ENCODE measurements at places on chromosomes 12 and 14.

- H3K36me3 ChIP-seq = no peaks in the 10 kb centered on the region
- no peaks in the 10 kb centered on the region for H3K27me3 ChIP-seq
- H3K4me1 ChIP-seq = no peaks in the 10 kb centered on the region
- no peak overlapping the region for H3K27ac ChIP-seq
Measured at GRCh38 chr14:33404054-33404453, 465.4 kb downstream of the NPAS3 start.

GRCh38 chr12:1796515-1797010, 23.8 kb upstream of the LRTM2 start:
- H3K4me1 ChIP-seq = no peaks in the 10 kb centered on the region
- peaks cover 4% of the 10 kb centered on the region for H3K27me3 ChIP-seq
- H3K4me3 ChIP-seq = peak overlapping the region; percentile 81
- no peaks in the 10 kb centered on the region for H3K36me3 ChIP-seq
- DNase-seq = peak; percentile 27

DNA sequence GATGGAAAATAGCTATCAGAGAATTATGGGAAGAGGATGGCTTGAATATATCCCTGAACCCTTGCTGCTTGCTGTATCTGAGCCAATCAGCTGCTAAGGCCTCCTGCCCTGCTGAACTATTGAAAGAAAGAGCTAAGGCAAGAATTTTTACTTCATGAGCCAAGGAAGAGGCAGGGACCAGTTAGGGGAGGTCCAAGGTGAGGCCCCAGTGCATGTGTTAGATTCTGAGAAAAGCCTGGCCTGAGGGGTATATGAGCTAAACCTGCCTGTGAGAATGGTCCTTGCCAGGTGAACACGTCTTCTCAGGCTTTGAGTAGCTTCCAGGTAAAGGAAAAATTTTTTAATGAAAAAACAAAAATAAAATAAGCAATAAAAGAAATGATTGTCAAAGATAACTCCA, 218.0 kb downstream of the SYT1 start:
- H3K4me1 ChIP-seq = peaks cover 39% of the 10 kb centered on the region
- no peak for DNase-seq
- H3K36me3 ChIP-seq = no peaks in the 10 kb centered on the region
- H3K27me3 ChIP-seq = no peaks in the 10 kb centered on the region
- H3K4me3 ChIP-seq = no peak overlapping the region

GRCh38 chr12:51821440-51822260, 26.9 kb downstream of the FIGNL2 start:
- H3K4me1 ChIP-seq = no peaks in the 10 kb centered on the region
- DNase-seq = no peak
- no peak overlapping the region for H3K4me3 ChIP-seq
- peaks cover 60% of the 10 kb centered on the region for H3K27me3 ChIP-seq

GRCh38 chr12:109160873-109161272, 44.5 kb downstream of the ACACB start:
- H3K4me1 ChIP-seq = peaks cover under 1% of the 10 kb centered on the region

- no peak overlapping the region for H3K27ac ChIP-seq
- DNase-seq = no peak
- no peaks in the 10 kb centered on the region for H3K36me3 ChIP-seq
- H3K4me3 ChIP-seq = no peak overlapping the region
Measured at GRCh38 chr12:70982991-70983390, 62.5 kb upstream of the PTPRR start.

DNA sequence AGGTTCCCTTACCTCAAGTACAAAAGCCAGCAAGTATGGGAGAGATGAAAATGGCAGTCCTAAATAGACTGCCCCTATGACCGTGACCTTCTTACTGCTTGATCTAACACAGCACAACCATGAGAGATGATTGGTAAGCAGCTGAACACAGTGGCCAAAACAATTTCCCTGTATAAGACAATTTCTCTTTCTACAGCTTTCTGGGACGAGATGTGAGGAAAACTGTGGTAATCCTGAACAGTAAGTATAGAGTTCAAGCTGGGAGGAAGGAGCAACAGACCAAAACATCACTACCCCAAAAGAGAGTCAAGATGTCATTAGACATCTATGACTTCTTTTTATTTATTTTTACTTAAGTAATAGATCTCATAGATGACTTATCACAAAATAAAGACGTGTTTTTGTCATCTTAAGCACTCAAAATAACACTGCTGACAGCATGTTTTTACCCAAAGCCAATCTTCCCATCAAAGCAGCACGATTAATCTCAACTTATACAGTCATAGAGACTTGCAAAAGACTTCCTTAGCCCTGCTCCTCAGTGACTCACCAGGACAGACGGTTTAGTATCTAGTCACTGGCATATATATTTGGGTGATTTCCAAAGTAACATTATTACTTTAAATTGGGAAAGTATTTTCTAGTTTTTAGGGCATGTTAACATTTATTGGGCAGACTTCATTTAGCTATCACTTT, 3.7 kb downstream of the TMEM52B start:
- H3K4me1 ChIP-seq = no peaks in the 10 kb centered on the region
- no peak for DNase-seq
- no peaks in the 10 kb centered on the region for H3K27me3 ChIP-seq
- H3K4me3 ChIP-seq = no peak overlapping the region
- no peak overlapping the region for H3K27ac ChIP-seq

DNA sequence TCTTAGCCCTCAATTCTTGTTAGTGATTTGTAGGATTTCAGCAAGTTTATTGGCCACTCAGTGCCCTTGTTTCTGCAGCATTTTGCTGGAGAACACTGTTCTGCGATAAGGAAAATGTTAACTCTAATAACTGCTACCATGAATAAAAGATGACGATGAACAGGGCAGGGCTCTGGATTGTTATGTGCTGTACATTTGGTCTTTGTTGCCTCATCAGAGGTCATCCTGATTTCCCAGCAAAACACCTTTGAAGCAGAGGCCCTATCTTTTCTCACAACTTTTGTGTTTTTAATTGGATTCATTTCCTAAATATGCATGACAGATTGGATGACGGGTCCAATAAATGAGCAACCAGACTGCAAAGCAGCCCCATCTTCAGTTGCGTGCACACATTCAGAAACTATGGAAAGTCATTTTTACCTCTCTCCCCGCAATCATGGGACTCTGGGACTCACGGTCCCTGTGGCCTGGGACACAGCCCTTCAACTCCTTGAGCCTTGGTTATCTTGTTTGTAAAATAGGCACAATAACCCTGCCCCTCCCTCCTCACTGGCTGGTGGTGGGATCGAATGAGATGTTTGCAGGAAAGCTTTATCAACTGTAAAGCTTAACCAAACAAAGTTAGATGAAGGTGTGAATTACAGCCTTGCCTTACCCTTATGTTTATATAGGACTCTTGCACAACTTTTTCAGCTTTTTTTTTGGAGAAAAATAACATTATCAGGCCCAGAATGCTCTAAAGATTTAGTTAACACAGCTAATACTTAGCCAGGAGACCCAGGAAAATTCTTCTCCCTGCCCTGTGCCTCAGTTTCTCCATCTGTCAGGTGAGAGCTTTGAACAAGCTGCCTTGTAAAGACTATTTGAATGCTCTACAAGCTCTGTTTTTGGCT, 45.4 kb downstream of the RPH3A start:
- no peak for DNase-seq
- H3K36me3 ChIP-seq = no peaks in the 10 kb centered on the region
- no peaks in the 10 kb centered on the region for H3K4me1 ChIP-seq
- H3K4me3 ChIP-seq = no peak overlapping the region
- H3K27ac ChIP-seq = no peak overlapping the region
- no peaks in the 10 kb centered on the region for H3K27me3 ChIP-seq

GRCh38 chr14:100286484-100287191, 19.6 kb downstream of the SLC25A29 start:
- DNase-seq = no peak
- no peak overlapping the region for H3K4me3 ChIP-seq
- no peaks in the 10 kb centered on the region for H3K27me3 ChIP-seq

DNA sequence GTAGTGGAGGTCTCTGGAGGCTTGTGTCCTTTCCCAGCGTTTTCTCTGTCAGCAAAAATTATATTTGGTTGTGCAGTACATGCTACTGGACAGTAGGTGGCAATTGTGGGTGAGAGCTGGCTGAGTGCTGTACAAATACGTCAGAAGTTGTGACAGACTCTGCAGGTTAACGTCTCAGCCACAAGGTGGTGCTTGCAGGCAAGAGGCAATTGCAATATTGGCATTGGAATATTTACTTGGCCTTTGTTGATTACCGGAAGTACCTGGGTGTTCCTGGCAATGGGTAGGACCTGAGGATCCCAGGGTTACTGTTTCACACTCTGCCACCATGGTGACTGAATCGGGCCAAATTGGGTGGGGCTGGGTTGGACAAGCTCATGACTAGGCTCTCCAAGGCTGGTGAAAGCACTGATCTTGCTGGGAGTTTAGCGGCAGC, 333.9 kb upstream of the LMO3 start:
- H3K27me3 ChIP-seq = no peaks in the 10 kb centered on the region
- DNase-seq = peak; percentile 79
- no peaks in the 10 kb centered on the region for H3K4me1 ChIP-seq
- H3K27ac ChIP-seq = no peak overlapping the region

- no peak overlapping the region for H3K4me3 ChIP-seq
- H3K4me1 ChIP-seq = no peaks in the 10 kb centered on the region
- no peaks in the 10 kb centered on the region for H3K27me3 ChIP-seq
- H3K27ac ChIP-seq = no peak overlapping the region
Measured at GRCh38 chr12:77591959-77592743, 238.5 kb upstream of the NAV3 start.

DNA sequence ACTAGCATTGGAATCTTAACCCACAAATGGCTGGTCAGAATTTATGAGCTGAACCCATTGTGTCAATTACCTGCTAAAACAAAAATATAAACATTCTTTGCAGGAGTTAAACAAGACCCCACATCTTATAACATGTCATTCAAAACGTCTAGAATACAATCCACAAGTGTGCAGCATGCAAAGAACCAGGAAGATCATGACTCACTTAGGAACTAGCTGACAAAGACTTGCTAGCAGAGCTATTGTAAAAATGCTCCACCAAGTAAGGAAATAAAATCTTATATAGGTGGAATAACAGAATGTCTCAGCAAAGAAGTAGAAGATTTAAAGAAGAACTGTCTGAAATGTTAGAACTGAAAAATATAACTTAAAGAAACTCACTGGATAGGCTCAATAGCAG, 26.5 kb upstream of the POC1B start:
- no peak for DNase-seq
- H3K36me3 ChIP-seq = no peaks in the 10 kb centered on the region
- H3K27ac ChIP-seq = no peak overlapping the region

GRCh38 chr14:103889313-103890051, 38.8 kb upstream of the TDRD9 start:
- no peaks in the 10 kb centered on the region for H3K4me1 ChIP-seq
- no peak overlapping the region for H3K4me3 ChIP-seq
- no peak overlapping the region for H3K27ac ChIP-seq
- no peak for DNase-seq
- H3K36me3 ChIP-seq = no peaks in the 10 kb centered on the region

GRCh38 chr12:119178544-119179334, at the start of gene HSPB8:
HSPB8 (plus strand) TSS chr12:119178931; CDS start chr12:119179313, 382 bp downstream.
- H3K4me3 ChIP-seq = no peak within 1 kb of the TSS
- no peaks in the 10 kb centered on the region for H3K36me3 ChIP-seq
- no peak within 1 kb of the TSS for H3K27ac ChIP-seq
- no peaks in the 10 kb centered on the region for H3K4me1 ChIP-seq
- DNase-seq = no peak

DNA sequence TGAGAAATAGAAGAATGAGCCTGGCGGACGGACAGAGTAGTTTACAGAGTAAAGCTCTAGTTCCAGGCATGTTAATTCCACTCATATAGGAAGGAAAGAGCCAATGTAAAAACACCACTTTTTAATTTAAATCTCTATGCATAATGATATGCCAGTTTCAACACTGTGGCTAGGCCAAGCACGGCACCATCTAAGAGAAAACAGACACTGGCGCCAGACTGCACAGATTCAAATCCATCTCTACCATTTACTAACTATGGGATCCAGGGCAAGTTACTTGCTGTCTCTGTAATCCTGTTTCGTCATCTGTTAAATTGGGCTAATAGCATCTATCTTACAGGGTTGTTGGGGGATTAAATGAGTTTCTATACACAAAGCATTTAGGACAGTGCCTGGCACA, 27.5 kb downstream of the RMST start:
- no peaks in the 10 kb centered on the region for H3K27me3 ChIP-seq
- no peak overlapping the region for H3K4me3 ChIP-seq
- H3K4me1 ChIP-seq = no peaks in the 10 kb centered on the region
- H3K36me3 ChIP-seq = no peaks in the 10 kb centered on the region
- no peak for DNase-seq

GRCh38 chr14:96663076-96663475, 134.1 kb upstream of the VRK1 start:
- DNase-seq = no peak
- no peaks in the 10 kb centered on the region for H3K27me3 ChIP-seq
- H3K36me3 ChIP-seq = no peaks in the 10 kb centered on the region
- no peak overlapping the region for H3K4me3 ChIP-seq

DNA sequence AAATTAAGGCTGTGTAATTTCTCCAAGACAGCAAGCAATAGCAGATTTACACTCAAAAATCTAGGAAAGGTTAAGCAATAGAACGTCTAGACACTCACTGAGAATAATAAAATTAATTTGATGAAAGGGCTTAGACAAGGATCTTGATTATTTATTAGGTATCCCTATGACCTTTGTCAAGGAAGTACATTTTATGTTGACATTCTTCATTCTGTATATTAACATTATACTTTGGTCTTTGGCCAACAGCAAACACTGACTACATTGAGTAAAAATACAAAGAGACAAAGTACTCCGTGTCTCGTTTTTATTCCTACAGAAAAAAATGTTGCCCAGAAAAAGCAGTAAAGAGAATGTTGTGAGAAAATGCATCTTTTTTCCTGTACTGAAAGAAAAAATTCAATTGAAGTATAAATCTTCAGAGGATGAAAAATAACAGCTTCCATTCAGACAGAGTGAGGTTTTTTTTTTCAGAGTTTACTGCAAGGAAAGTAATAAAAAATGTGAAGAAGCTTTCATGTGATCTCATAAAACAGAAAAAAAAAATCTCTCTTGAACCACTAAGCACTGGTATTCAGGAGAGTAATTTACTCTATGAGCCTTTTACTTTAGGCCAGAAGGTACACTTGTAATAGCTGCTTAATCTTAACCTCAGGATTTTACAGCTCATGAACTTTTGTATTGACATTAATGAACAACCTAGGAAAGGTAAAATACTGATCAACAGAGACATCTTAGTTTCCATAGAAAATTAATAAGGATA, 605.0 kb downstream of the FSCB start:
- H3K4me3 ChIP-seq = no peak overlapping the region
- no peak for DNase-seq
- no peaks in the 10 kb centered on the region for H3K36me3 ChIP-seq
- H3K27me3 ChIP-seq = no peaks in the 10 kb centered on the region
- no peaks in the 10 kb centered on the region for H3K4me1 ChIP-seq
- H3K27ac ChIP-seq = no peak overlapping the region
